ENCODE measurements at places on chromosomes 12 and 14.

DNA sequence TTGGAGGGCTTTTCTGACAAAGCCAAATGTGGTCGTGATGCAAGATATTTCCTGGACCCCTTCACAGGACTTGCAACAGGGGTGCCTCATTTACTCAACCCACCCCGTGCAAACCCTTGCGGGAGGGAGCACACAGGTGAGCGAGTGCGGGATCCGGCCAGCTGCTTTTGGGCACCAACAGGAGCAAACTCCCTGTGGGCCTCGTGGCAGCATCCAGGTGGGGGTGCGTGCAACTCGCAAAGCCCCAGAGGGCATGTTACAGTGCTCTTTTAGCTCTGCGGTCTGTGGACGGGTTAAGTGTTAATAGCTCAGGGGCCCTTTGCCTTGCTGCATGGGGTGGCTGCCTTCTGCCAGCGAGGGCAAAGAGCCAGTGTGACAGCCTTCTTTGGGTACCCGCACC, 707.6 kb upstream of the MDGA2 start:
- H3K27me3 ChIP-seq: no peaks in the 10 kb centered on the region
- H3K4me3 ChIP-seq: no peak overlapping the region
- DNase-seq: no peak
- no peak overlapping the region for H3K27ac ChIP-seq
- no peaks in the 10 kb centered on the region for H3K4me1 ChIP-seq
- no peaks in the 10 kb centered on the region for H3K36me3 ChIP-seq

DNA sequence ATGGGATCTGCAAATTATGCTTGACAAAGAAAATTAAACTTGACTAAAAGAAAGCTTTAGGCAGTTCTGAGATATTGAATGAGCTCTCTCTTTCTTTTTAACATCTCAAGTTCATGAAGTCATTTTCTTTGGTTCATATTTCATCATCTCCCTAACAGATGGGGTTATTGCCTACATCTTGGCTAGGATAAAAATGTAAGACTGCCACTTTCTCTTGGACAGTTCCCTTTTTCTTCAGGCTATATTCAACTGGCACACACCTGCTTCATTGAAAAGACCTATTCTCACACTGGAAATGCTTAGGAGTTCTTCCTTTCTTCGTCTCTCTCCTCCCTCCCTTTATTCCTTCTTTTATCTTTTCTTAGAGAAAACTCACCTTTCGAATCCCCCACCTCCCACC, 355.9 kb upstream of the SEL1L start:
- H3K36me3 ChIP-seq: no peaks in the 10 kb centered on the region
- H3K4me1 ChIP-seq: no peaks in the 10 kb centered on the region
- no peak for DNase-seq
- no peak overlapping the region for H3K4me3 ChIP-seq
- no peaks in the 10 kb centered on the region for H3K27me3 ChIP-seq
- H3K27ac ChIP-seq: no peak overlapping the region

GRCh38 chr14:99262977-99263448, 9.0 kb downstream of the BCL11B start:
- H3K4me1 ChIP-seq: no peaks in the 10 kb centered on the region
- no peak overlapping the region for H3K27ac ChIP-seq
- peaks cover 74% of the 10 kb centered on the region for H3K27me3 ChIP-seq
- H3K36me3 ChIP-seq: no peaks in the 10 kb centered on the region
- H3K4me3 ChIP-seq: no peak overlapping the region
- no peak for DNase-seq

DNA sequence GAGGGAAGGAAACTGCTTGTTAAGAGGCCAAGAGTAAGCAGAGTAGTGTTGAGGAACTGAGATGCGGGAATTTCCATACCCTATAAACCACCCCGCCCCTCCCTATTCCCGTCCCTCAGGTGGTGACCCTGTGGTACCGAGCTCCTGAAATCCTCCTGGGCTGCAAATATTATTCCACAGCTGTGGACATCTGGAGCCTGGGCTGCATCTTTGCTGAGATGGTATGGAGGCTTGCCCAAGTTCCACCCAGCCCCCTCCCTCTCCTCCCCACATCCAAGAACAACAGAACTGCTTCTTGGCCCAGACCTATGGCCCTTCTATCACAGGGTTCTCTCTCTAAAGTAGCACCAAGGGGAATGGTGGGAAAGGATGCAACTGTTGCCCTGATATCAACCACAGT, 2.7 kb downstream of the CDK2 start:
- DNase-seq: no peak
- no peak overlapping the region for H3K4me3 ChIP-seq
- no peaks in the 10 kb centered on the region for H3K4me1 ChIP-seq
- H3K27ac ChIP-seq: no peak overlapping the region
- peaks cover 4% of the 10 kb centered on the region for H3K36me3 ChIP-seq
- no peaks in the 10 kb centered on the region for H3K27me3 ChIP-seq

GRCh38 chr12:40444174-40444573, 219.4 kb downstream of the LRRK2 start:
- H3K36me3 ChIP-seq: no peaks in the 10 kb centered on the region
- H3K27me3 ChIP-seq: no peaks in the 10 kb centered on the region
- H3K4me1 ChIP-seq: no peaks in the 10 kb centered on the region
- DNase-seq: no peak

DNA sequence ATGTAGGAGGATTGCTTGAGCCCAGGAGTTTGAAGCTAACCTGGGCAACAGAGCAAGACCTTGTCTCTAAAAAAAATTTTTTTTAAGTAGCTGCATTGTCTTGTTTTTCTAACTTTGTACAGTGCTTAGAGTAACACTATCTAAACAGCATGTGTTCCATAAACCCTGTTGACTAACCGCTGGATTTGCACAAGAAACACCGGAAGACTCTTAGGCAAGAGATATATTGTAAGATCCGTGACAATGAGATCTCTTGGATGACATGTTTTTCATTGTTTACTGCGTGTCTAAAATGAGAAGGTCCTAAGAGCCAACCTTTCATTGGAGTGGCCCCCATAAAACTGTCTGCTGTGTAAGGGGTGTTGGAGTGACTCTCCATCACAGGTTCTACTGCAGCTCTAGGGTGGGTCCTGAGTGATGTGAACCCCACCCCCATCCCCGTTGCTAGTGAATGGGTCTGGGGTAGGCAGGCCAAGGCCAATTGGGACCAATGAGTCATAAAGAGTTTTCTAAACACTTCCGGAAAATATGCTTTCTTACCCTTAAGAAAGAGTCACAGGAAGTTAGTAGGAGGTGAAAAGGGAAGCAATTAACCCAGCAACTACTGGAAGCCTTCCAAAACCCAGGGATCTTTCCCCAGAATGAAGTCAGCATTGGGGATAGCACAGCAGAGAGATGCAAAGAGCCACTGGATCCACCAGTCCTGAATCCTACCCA, 24.3 kb upstream of the PCNX1 start:
- peaks cover 4% of the 10 kb centered on the region for H3K4me1 ChIP-seq
- H3K27me3 ChIP-seq: no peaks in the 10 kb centered on the region
- no peaks in the 10 kb centered on the region for H3K36me3 ChIP-seq
- H3K27ac ChIP-seq: no peak overlapping the region

DNA sequence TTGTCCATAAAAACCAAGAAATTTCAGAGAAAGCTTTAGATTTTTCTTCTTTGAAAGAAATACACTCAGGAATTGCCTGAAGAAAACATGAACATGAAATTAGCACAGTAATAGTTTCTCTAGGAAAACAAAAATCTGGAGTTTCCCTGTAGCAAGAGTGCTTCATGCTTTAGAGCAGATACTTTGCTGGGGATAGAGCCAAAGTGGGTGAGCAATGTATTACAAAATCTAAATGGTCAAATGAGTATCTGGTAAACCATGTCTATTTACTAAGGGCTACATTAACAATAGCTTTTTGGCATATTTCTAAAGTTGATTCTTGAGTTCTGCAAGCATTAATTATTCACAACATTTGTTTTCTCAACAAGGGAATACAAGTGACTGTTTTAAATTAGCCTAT, 26.2 kb downstream of the AVPR1A start:
- H3K36me3 ChIP-seq: no peaks in the 10 kb centered on the region
- H3K4me3 ChIP-seq: no peak overlapping the region
- no peak overlapping the region for H3K27ac ChIP-seq
- H3K27me3 ChIP-seq: no peaks in the 10 kb centered on the region
- peaks cover 2% of the 10 kb centered on the region for H3K4me1 ChIP-seq

GRCh38 chr12:111753144-111753881, 13.4 kb upstream of the ALDH2 start:
- peaks cover 48% of the 10 kb centered on the region for H3K36me3 ChIP-seq
- no peaks in the 10 kb centered on the region for H3K27me3 ChIP-seq
- DNase-seq: peak; percentile 67
- H3K27ac ChIP-seq: no peak overlapping the region
- H3K4me1 ChIP-seq: peaks cover 19% of the 10 kb centered on the region
- no peak overlapping the region for H3K4me3 ChIP-seq

GRCh38 chr14:36619853-36620252, 37.4 kb upstream of the NKX2-8 start:
- H3K4me1 ChIP-seq: no peaks in the 10 kb centered on the region
- peaks cover 4% of the 10 kb centered on the region for H3K27me3 ChIP-seq
- no peaks in the 10 kb centered on the region for H3K36me3 ChIP-seq
- DNase-seq: no peak
- no peak overlapping the region for H3K4me3 ChIP-seq

GRCh38 chr12:131114271-131114670, 160.6 kb downstream of the ADGRD1 start:
- no peak for DNase-seq
- H3K4me1 ChIP-seq: peaks cover 6% of the 10 kb centered on the region
- no peaks in the 10 kb centered on the region for H3K36me3 ChIP-seq
- H3K27ac ChIP-seq: no peak overlapping the region
- no peak overlapping the region for H3K4me3 ChIP-seq
- H3K27me3 ChIP-seq: no peaks in the 10 kb centered on the region

- H3K36me3 ChIP-seq: peaks cover 3% of the 10 kb centered on the region
- no peak overlapping the region for H3K27ac ChIP-seq
- H3K4me1 ChIP-seq: no peaks in the 10 kb centered on the region
- no peaks in the 10 kb centered on the region for H3K27me3 ChIP-seq
- DNase-seq: no peak
- no peak overlapping the region for H3K4me3 ChIP-seq
Observed at GRCh38 chr12:2374092-2374906, 321.5 kb downstream of the CACNA1C start.

DNA sequence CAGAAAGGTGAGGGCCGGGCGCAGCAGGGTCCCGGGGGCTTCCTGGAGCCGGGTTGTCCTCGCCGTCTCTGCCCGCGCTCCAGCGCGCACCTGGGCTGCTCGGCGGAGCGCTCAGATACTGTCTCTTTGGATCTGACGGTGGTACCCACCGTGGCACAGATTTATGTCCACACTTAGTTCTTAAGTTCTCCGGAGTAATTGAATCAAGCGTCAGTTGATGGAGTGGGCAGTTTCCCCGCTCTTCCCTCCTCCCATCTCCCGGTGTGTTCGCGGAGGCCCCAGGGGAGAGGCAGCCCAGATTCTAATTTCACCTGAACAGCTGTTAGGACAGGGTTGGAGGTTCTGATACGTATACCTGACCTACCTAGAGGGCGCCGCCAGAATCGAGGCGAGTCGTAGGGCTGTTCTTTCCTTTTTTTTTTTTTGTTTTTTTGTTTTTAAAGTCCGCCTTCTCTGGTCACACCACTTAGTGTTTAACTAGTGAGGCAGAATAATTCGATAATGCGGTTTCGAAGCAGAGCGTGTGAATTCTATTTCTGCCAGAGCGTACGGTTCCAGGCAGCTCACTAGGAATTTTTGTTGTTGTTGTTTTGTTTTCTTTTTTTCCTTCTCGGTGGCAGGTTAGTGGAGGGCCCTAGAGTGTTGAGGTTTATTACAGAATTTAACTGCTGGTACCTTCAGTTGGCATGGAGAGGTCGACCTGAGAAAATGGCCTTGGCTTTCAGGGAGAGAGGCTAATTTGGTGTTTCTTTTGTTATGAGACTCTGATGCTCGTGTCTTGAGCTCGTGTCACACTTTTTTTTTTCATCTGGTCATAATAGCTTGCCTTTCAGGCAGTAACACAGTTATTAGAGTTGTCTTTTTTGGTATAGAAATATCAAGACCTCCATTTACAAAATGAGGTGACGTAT, 22.3 kb upstream of the GNS start:
- no peak for DNase-seq
- peaks cover 11% of the 10 kb centered on the region for H3K4me1 ChIP-seq
- H3K27me3 ChIP-seq: peaks cover 49% of the 10 kb centered on the region
- H3K36me3 ChIP-seq: no peaks in the 10 kb centered on the region
- H3K27ac ChIP-seq: no peak overlapping the region

DNA sequence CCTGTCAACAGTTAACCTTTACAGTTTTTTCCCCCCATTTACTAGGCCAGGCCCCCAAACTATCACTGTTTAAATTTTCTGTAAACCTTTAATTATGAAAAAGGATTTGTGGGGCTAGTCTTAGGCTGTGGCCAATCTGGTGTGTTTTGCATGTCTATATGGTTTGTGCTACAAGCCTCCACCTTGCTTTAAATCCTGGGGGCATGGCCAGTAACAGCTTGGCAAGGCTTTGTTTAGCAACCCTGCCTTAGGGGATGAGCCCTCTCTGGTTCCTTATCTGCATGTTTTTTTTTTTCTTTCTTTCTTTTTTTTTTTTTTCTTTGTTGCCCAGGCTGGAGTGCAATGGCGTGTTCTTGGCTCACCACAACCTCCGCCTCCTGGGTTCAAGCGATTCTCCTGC, 102.7 kb downstream of the KCNMB4 start:
- H3K27ac ChIP-seq: no peak overlapping the region
- no peak overlapping the region for H3K4me3 ChIP-seq
- no peak for DNase-seq
- no peaks in the 10 kb centered on the region for H3K36me3 ChIP-seq

- H3K4me3 ChIP-seq: no peak overlapping the region
- no peak for DNase-seq
- no peaks in the 10 kb centered on the region for H3K27me3 ChIP-seq
Observed at GRCh38 chr14:75456069-75456996, 28.5 kb downstream of the JDP2 start.

DNA sequence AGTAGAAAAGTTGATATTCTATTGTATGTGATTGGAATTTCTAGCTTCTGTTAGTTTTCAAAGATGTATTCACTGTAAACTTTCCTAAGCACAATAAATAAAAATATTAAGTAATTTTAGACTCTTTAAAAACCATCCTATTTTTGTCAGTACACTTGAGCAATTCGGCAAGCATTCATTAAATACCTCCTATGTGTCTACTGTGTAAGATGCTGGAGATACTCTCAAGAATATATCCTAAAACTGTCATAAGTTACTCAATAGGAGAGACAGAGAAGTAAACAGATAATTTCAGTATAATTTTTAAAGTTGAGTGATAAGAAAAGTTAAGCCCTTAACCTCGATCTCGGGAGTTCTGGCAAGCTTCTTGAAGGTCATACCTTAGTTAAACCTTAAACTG, 46.1 kb downstream of the FANCM start:
- no peak overlapping the region for H3K4me3 ChIP-seq
- H3K4me1 ChIP-seq: no peaks in the 10 kb centered on the region
- DNase-seq: no peak
- H3K27me3 ChIP-seq: no peaks in the 10 kb centered on the region

GRCh38 chr12:56785141-56785865, 22.2 kb downstream of the HSD17B6 start:
- H3K36me3 ChIP-seq: no peaks in the 10 kb centered on the region
- no peak overlapping the region for H3K27ac ChIP-seq
- H3K27me3 ChIP-seq: peaks cover 16% of the 10 kb centered on the region

DNA sequence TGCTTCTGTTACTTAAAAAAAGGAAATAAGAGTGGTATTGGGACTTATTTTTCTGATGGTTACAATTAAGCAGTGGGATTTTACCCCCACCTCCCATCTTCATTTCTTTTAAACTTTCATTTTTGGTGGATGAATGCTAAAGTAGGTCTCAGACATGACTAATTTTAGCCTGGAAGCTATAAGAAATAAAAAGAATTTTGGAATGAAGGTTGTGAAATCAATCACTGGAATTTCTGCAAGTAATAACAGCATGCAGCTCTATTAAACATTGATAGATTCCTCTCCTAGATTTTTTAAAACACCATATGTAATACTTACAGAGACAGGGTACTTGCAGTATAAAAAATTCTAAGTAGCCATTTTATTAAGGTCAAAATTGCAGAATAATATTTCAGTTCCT, 164.2 kb upstream of the CLEC14A start:
- no peak for DNase-seq
- no peaks in the 10 kb centered on the region for H3K4me1 ChIP-seq
- no peaks in the 10 kb centered on the region for H3K27me3 ChIP-seq
- no peaks in the 10 kb centered on the region for H3K36me3 ChIP-seq
